Left forelimb (tissue), 1 donor: ENCODE measurements at places on chromosomes 13 and 19.

DNA sequence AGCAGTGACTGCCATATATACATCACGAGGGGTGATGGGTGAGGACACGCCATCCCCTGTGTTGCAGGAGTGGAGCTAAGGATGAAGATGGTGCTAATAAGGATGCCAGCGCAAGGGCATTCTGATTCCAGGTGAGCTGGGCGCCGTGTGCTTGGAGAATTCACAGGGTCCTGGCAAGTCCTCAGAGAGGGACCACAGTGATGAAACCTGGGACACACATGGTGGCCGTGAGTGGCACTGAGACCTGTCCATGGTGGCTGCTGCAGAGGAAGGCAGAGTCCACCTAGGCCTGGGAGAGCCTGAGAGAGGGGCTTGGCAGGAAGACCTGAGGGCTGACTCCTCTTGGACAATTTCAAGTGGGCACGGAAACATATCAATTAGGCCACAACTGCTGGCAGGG lies 65.2 kb downstream of the RFX2 start:
- no peak for DNase-seq

GRCh38 chr19:7159105-7159933 lies 89.8 kb downstream of the ZNF557 start:
- DNase-seq = peak; percentile 74

DNA sequence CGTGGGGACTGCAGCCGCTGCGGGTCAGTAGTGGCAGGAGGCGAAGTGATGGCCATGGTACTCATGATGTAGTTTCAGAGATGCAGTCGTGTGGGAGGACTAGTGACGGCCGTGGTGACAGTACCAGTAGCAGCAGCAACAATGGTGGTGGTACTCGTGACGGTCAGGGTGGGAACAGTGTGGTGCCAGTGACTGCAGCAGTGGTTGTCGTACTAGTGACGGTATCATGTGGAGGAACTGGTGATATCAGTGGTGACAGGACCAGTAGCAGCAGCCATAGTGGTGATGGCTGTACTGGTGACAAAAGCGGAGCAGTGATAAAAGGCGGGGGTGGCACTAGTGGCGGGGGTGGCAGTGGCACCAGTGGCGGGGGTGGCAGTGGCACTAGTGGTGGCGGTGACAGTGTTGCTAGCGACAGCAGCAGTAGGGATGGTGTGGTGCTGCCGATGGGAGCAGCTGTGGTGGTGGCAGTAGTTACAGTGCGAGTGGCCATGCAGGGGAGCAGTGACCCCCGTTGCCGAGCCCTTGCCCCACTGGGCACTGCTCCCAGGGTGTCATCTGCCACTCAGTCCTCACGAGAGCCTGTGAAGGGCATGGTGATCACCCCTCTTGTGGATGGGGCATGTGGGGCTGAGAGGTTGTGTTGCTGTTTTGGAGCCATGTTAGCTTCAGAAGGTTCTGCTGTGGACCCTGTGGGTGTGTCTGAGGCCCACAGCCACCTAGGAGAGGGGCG lies 22.7 kb downstream of the ADPRHL1 start:
- no peak for DNase-seq

DNA sequence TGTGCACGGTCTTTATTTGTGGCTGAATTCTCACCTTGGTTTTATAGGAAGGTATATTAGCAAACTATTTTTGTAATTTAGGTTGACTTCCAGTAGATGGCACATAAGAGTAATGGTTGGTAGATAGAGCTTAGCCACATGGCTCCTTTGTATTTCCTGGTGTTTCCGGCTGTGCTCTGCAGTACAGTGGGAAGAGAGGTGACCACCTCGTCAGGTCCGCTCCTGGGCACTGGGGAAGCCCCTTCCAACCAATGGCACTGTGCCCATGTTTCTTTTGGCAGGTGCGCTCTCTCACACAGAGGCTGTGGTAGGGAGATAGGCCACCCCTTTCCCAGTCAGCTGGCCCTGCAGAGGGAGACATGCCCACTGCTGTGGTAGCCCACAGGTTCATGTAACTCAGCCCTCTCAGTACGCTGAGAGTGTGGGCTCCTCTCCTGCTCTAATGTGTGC lies 74.3 kb upstream of the ATP12A start:
- no peak for DNase-seq

GRCh38 chr13:21453387-21454081 lies 5.6 kb downstream of the ZDHHC20 start:
- DNase-seq = no peak

DNA sequence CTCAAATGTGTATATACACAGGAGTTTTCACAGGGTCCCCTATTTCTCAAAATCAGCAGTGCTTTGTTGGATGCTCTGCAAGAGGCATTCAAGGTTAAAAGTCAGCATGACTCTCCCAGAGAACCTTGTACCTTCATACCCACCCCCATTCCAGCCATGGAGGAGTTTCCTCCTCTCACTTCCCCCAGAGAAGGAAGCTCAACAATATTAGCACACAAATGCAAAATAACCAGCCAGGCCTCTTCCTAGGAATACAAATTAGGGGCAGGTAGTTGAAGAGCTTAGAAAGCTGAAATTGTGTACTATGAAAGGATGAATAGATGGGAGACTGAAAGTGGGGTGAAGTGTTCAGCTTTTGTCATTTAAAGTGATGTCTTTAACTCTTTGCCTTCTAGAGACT lies 43.8 kb downstream of the SPRY2 start:
- DNase-seq = no peak

DNA sequence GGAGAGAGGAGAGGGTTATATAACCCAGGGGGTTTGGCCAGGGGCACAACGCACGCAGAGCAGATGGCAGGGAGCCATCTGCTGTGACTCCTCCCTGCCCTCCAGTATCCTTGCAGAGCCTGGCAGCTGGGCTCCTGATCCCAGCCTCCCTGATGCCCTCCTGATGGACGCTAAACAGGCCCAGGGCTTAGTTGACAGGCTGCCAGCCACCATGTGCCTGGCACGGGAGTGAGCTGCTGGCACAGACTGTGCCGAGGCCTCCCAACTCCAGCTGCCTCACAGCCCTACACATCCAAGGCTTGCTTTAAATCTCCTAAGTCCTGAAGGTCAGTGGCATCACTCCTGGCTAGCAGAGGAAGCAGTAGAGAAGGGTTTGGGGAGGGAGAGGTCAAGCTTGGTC lies 16.7 kb downstream of the SYDE1 start:
- no peak for DNase-seq

DNA sequence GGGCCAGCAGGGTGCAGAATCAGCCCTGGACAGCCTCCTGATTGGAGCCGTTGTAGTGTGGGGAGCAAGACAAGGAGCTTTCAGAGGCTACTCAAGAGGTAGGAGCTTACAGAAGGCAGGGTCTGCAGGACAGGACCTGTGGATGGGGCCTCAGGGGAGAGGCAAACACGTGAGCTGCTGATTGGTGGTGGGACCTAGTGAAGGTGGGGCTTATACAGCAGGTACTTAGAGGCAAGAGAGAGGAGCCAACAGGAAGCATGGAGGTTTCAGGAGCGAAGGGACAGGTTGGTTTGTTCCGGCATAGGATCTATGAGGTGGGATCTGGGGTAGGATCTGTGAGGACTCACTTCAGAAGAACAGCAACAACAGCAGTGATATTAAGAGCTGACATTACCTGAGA lies 32.4 kb downstream of the ZSWIM4 start:
- DNase-seq = no peak

GRCh38 chr13:41053384-41053826 lies 7.9 kb upstream of the WBP4 start:
- no peak for DNase-seq

GRCh38 chr19:46859637-46860124 lies 1.1 kb upstream of the ARHGAP35 start:
- DNase-seq = no peak

DNA sequence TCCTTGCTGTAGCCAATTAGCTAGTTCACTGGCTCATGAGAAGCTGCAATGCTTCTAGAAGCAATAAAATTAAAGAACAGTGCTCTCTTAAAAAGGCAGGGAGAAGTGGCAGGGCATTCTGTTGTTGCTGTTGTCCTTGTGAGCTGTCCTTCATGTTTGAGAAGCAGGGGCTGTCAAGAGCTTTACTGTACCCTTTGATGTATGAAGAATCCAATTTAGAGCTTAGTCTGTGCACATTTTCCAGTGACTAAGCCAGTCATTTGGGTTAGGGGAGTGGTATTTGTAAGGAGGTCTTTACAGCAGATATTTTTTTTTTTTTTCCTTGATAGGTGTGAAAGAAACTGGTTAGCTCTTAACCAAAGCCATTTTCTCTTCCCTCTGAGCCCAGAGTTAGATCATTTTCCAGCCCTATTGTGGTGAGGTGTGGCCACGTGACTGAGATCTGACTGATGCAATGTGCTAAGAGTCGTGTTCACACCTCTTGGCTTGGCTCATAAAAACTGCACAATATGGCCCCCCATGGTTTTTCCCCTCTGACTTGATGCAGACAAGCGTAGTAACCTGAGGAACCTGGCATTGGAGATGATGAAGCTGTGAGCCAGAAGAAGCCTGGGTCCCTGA lies 309.6 kb upstream of the TMTC4 start:
- no peak for DNase-seq

- no peak for DNase-seq
These were observed 70.0 kb downstream of the INSR start for GRCh38 chr19:7224209-7224686.

DNA sequence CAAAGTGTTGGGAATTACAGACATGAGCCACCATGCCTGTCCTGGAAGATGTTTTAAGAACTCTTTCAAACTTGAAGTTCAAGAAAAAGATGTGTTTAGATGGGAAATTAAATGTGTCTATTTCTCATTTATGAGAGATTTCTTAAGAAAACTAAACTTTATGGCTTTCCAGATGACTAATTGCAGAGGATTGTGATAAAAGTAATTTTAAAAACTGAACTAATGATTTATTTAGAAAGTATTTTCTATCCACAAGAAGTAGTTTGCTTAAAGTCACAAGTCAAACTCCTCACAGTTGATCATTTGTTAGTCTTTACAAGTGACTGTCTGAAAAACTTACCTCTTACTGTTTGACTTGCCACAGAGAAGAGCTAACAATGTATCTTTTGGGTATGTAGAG lies 89.6 kb upstream of the SPRY2 start:
- DNase-seq = no peak

- no peak for DNase-seq
These were observed 54.1 kb upstream of the ADGRE1 start for GRCh38 chr19:6833166-6833790.

DNA sequence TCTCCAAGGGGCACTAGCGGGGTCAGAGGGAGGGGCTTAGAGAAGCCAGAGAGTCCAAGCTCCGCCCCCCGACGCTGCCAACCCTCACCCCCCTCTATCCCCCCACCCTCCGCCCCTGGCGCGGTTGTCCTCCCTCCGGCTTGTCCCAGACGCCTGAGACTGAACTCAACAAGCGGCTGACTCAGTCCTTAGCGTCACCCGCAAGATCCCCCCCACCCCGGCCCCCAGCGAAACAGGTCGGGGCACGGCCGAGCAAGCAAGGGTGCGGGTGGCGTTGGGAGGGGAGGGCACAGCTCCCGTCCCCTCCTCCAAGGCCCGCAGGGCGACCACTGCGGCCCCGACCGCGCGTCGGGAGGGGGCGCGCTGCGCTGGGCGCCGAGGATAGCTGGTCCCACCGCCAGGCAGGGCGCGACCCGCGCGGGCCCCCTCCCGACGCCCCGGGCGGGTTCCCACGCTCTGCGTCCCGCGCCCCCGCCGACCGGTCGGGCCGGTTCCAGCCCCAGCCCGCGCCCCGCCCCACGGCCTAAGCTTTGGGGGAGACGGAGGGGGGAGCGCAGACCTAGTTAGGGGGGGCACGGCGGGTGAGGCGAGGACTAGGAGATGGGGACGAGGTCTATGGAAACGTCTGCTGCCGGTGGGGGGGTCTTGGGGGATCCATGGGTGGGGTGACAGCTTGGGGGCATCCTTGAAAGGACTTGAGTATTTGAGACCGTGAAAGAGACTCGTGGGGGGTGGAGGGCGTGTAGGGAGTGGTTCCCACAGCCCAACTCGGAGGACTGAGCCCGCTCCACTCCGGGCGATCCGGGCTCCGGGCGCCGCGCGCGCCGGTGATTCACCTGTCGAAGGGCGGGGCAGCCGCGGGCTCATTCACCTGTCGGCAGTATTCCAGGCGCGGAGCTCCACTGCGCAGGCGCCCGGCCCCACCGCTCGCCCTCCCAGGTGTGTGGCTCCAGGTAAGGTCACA lies 5.1 kb downstream of the NOTCH3 start:
- no peak for DNase-seq

DNA sequence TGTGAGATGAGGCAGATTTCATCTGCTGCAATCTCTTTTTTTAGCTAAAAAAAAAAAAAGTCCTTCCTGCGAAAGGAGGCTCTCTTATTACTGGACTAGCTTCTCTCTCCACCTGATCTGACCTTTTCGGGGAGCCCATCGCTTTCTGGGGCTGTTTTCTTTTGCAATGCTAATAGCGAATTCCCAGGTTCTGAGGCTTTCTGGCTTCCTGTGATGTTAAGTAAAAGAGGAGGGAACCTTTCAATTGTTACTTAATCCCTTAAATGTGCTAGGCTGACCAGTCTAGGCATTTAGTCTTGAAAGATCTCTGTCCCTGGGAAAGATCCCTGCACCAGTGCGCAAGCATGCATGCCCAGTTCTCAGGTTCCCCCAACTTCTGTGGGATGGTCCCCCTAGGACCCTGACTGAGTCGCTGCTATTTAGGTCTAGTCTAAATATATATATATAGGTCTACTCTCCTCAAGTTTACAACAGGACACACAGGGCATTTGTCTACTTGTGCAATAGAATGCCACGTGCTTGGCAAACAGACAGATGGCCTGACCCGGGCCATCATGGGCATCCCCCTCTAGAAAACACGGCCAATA lies 224.7 kb downstream of the ZNF536 start:
- no peak for DNase-seq

DNA sequence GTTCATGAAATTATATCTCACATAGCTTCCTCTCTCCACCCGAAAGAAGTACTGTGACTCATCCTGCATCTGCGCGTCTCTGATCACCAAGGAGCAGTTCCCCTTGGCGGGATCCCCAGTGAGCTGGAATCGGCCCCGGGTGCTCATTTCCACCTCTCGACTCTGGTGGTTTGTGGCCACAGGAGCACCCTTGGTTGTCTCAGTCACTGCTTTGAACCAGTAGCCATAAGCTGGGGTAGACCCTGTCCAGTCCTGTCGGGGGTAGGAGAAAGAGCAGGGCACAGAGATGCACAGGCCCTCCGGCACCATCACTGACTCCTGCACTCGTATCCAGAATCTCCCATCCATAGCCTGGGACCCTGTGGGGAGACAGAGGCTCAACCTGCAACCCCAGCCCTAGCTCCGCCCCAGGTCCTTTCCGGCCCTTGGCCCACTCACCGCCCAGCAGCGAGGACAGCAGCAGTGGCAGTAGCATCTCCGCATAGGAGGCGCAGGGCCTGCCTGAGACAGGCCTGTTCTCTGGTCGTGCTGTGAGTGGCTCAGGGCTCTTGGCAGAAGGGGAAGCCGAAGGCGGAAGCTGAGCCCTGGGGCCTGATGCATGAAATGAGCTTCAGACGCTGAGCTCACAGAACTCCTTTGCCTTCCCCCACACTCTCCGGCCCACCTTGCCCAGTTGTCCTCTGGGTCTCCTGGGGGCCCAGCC lies at the start of gene SIGLEC10:
Gene SIGLEC10 (minus strand): TSS at position 536 of the 703 bp plus-strand sequence. CDS start 61 bp downstream, at position 475.
- DNase-seq = no peak
